ENCODE measurements at places on chromosomes 2 and 18.

DNA sequence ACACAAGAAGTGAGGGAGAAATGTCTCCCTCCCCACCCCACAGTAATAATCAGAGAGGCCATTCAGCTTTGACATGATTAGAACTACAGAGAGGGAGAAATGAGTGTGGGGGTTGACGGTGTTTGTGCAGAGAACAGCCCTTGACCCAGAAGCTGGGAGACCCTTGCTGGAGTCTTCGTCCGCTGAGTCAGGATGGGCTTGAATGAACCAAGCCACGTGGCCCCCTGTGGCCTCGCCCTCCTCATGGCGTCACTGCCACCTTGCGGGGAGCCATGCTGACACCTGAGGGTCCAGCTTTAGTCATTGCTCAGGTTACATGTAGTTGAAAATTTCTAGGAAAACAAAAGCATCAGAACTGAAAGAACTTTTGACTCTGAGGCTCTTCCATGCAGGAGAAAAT is 101.2 kb downstream of the DGKD start:
- no peak for DNase-seq

DNA sequence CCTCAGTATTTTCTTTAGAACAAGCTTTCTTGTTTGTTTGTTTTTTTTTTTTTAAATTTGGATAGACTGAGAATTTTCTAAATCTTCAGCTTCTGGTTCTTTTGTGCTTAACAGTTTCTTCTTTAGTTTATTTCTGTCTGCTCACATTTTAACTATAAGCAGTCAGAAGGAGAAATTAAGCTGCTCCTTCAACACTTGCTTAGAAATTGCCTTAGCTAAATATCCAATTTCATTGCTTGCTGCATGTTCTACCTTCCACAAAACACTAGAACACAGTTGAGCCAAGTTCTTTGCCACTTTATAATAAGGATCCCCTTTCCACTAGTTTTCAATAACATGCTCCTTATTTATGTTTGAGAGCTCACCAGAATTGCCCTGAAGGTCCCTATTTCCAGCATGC is 57.7 kb downstream of the NBEAL1 start:
- DNase-seq, result no peak

- no peak for DNase-seq
Measured at GRCh38 chr2:118903029-118903351, 39.0 kb upstream of the MARCO start.

GRCh38 chr2:192719629-192720028 is 524.9 kb upstream of the TMEFF2 start:
- DNase-seq, result no peak

GRCh38 chr18:74623047-74623816 is 25.6 kb downstream of the ZNF407 start:
- DNase-seq, result no peak

DNA sequence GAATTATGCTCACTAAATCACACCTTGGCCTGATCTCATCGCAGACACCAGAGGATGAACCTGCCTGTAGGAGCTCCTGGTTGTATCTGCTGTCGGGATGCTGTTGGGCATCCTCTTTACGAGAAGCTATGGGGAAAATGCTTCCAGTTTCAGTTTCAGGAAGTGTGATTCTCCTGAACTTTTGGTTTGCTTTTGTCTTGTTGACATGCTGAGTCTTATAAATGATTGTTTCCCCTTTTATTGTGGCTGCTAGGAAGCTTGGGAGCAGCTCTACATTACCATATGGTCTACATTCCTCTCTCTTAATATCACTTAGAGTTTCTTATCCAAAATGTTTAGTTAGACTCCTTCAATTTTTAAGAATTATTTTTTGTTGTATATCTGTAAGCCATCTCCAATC is 227.5 kb downstream of the MTX2 start:
- DNase-seq, result no peak

GRCh38 chr2:179817181-179817841 is 44.1 kb downstream of the ZNF385B start:
- DNase-seq, result no peak

GRCh38 chr18:41351430-41351829 is 603.6 kb upstream of the PIK3C3 start:
- DNase-seq, result no peak

GRCh38 chr2:125456693-125457363 is 1199.1 kb upstream of the GYPC start:
- no peak for DNase-seq

DNA sequence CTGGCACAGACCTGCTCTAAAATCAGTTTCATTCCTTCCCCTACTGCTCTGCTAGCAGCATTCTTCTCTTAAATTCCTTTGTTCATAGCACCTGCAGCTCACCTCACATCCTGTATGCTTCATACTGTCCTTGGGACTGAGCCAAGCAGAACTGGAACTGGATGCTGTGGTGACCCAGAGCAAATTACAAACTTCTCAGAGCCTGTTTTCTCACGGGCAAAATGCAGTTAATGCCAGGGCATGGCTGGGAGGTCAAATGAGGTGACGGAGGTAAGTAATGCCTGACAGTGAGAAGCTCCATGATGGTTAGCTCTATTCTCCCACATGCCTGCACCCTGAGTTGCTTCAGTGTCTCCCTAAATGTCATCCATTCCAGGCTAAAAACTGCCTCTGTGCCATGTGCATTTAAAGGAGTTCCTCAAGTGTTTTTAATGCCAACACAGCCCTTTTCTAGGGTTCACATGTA is 29.7 kb downstream of the C2orf42 start:
- no peak for DNase-seq

DNA sequence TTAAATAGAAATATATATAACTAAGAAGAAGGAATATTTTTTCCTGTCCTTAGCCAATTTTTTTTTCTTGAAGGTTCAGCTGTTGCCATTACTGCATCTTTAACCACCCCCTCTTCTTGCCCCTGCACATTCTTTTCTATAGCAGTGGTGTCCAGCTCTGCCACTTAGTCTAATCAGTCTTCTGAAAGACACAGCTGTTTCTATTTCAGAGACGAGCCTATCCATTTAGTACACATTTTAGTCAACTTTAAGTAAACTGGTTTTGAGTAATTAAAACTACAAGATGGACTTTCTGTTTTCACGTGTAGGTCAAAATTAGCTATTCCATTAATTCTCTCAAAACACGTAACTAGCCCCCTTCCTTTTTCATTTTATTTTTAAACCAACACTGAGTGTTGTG is 21.0 kb downstream of the SPOPL start:
- DNase-seq, result no peak

- DNase-seq, result no peak
Measured at GRCh38 chr2:157895531-157895930, 19.4 kb upstream of the ACVR1 start.

- DNase-seq, result peak; percentile 55
Measured at GRCh38 chr2:27720004-27720551, 51.4 kb upstream of the MRPL33 start.

DNA sequence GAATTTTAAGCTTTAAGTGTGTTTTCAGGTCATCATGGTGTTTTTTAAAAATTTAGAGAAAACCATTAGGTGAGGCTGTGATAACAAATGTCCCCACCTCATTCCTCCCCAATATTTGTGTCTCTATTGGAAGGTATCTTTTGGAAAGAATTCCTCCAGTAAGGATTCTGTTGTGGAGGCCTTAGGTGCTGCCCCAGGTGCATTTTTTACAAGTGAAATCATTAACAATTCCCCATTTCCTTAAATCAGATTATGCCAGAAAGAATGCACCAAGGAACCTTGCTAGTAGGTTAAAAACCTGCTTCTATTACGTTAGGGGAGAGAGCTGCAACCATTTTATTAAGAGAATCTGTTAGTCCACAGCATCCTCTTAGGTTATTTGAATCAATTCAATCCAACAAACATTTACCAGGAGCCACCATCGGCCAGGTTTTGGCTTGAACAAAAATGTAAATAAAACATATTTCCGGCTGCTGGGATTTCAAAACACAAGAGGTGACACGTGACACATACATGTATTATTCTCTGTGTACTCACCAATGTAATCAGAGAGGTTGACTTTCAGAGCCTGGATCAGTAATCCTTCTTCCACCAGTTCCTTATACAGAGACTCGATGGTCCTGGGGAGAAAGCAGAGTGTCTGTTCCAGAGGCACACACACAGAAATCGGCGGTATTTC is 112.5 kb upstream of the ASB18 start:
- DNase-seq, result no peak

- no peak for DNase-seq
Measured at GRCh38 chr2:133888621-133889219, 320.5 kb upstream of the NCKAP5 start.

GRCh38 chr18:75283731-75284130 is 73.1 kb downstream of the TSHZ1 start:
- no peak for DNase-seq

- no peak for DNase-seq
Measured at GRCh38 chr2:41928526-41928925, 119.3 kb upstream of the PKDCC start.

DNA sequence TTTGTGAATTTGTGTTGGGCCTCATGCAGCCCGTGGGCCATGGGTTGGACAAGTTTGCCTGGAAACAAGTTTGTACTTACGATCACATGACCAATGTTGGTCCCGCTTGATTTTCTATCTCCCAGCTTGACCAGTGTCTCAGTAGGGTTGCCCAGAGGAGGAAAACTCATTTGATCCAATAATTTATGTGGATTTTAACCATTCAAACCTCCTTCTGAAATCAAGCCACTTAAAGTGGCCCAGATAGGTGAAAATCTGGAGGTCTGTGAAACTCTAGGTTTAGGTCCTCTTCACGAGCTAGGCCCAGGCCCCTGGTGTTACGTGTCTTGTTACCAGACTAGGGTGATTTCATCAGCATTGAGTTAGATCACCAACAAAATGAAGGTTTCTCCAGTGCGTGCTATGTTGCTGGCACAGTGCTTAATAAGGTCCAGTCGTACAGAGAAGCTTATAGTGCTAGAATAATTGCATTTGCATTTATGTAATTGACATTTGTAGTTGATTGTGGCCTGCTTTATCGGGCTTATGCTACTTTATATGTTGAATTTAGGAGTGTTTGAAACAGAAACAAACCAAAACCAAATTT is 4.4 kb downstream of the ACTR2 start:
- no peak for DNase-seq

- no peak for DNase-seq
Measured at GRCh38 chr2:170848587-170848986, 31.9 kb downstream of the GAD1 start.

GRCh38 chr2:64017811-64018700 is 1.2 kb downstream of the VPS54 start:
- DNase-seq, result no peak

DNA sequence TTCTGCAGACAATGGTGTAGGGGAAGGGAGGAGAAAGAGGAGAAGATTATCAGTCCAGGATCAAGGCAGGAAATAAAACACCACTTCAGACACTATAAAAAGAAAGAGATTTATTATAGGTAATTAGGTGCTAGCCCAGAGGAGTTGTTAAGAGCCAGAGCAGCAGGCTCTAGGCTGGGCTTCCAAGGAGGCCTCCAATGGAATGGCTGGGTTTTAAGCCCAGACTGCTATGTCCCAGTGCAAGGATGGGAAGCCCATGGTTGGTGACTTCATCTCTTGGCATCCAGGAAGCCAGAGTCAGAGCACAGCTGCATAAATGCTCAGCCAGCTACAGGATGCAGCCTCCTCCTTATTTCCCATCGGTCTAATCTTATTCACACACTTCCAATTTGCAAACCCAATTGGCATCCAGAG is 95.6 kb downstream of the LAMA3 start:
- no peak for DNase-seq

DNA sequence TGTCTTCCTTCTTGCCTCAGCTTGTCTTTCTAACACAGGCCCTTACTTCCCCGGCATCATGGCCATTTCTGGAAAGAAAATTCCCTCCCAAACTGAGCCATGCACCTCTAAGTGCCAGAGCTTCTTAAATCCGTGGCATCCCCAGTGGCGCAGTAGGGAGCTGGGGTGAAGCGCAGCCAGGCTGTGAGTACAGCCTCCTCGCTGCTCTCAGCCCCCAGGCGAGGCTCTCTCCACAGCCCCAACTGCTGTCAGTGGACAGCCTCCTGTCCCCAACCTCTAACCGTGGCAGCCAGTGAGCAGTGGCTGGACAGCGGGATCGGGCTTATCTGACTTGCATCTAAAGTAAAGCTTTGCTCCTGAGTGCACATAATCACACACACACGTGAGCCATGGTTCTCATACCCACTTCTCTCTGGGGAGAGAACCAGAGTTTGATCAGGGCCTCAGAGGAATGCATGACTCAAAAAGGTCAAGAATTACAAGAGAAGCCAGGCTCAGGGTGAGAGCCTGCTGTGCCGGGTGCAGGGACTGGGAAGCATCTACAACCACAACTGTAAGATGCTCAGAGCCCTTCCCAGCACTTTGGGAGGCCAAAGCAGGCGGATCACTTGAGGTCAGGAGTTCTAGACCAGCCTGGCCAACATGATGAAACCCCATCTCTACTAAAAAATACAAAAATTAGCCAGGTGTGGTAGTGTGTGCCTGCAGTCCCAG is 50.7 kb downstream of the SFXN5 start:
- DNase-seq, result no peak

GRCh38 chr2:121907928-121908327 is 152.5 kb downstream of the TSN start:
- no peak for DNase-seq

DNA sequence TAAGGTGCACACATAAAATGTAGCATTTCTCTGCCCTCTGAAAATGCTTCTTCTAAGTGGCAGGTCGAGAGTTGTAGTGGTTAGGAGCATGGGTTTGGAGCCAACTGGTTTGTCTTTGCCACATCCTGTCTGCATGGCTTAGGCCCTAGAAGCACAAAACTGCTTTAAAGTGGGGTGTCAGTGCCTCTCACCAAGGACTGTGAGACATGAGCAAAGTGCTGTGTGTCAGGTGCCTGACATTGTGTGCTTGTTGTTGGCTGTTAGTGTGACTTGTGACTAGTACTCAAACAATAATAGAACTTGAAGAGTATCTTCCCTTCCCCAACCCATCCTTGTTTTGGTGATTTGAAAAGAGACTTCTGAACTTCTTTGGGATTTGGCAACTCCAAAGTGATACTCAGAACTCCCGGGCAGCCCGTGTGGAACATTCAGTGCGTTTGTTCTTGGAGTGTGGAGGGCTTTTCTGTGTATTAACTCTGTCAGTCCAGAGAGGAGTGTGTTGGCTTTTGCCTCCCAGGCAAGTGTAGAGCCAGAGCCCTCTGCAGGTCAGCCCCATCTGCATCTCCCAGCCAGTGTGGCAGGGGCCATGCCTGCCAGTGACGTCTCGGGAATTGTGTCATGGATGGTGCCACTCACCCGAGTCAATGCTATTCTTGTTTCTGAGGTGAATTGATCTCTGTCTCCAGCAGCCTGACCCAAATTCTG is 5.0 kb downstream of the MGAT5 start:
- peak; percentile 23 for DNase-seq

- no peak for DNase-seq
Measured at GRCh38 chr2:153287109-153287801, 191.3 kb downstream of the RPRM start.

DNA sequence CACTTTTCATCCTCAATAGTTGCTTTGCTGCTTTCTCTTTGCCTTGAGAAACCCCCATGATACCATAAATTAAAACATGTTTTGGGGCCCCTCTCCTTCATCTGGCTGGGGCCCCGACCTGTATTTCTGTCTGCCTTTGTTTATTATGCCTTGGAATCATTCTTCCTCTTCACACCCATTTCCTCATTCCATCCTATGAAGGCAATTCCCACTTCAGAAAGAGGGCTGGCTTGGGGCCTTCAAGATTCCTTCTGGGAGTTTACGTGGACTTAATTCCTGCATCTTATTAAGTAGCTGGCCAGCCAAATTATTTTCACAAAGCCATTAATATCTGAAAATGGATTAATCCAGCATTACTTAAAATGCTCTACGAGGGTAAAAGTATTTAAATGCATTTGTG is 6.8 kb upstream of the LRRTM1 start:
- no peak for DNase-seq

All from activated T-cell treated with anti-CD3 and anti-CD28 coated beads for 24 hours (primary cell).